ENCODE measurements at places on chromosomes 4 and X. TPM values are rescaled to one million over a fixed set of nuclear protein-coding genes. Genes with fewer than 3 reads are reported as not detected.
A peak's percentile ranks its signal among the peaks of the same experiment; 100 is the strongest.

The PITX2 gene
- polyA plus RNA-seq, result 76.0 TPM

The MND1 gene
- 0.95 TPM for polyA plus RNA-seq

The CSAG3 gene
- polyA plus RNA-seq, result not detected

The CT45A7 gene
- not detected for polyA plus RNA-seq

The KLHL5 gene
- 63.0 TPM for polyA plus RNA-seq

GRCh38 chr4:113397114-113397701, 347.8 kb downstream of the ANK2 start:
- DNase-seq, result no peak

GRCh38 chrX:47587906-47588735, 5.9 kb downstream of the TIMP1 start:
- no peak for DNase-seq

DNA sequence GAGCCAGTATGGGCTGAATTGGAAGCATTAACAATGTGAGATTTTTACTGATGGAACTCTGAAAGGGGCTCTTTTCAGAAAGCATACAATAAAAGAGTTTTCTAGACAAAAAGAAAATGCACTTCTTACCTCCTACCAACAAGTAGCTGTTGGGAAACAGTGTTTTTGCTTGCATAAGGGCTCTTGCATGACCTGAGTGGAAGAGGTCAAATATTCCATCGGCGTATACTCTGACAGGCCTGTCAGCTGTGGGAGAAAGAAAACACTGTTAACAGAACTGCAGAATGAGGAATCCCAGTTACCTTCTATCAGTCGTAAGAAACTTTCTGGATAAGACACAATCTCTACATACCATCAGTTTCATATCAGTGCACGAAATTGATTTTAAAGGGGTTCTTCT, 39.5 kb downstream of the PCYT1B start:
- no peak for DNase-seq

DNA sequence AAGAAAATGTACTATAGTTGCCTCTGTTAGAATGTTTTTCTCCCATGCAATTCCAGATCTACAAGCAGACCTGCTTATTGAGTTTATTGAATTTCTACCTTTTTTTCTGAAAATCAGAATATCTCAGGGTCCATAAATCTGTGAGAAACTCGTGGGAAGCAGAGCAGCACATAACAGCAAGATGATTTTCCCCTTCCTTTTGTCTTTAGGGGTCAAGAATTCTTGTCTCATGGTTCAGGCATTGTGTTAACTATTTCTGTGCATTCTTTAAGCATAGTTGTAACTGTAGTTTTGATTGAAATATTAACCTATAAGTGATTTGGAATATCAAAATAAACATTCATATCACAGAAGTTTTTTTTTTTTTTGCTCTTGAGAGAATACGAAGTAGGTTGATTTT, 11.4 kb downstream of the EDNRA start:
- no peak for DNase-seq

DNA sequence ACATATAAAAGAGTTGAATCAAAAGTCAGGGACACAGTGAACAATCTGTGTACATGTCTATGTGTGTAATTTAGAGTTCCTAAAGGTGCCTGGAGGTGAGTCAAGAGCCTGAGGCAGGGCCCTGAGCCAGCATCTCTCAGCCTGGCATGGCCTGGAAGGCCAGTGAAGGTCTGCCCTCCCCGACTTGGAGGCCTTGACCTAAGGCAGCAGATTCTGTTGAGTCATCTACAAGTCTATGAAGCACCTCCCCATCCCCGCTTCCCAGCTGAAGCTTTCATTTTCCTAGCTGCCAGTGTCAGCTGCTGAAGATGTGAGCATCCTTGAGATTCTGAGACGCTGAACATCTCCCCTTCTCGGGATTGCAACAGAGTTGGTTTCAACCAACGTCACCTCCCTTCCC, 583.9 kb downstream of the BCOR start:
- no peak for DNase-seq

DNA sequence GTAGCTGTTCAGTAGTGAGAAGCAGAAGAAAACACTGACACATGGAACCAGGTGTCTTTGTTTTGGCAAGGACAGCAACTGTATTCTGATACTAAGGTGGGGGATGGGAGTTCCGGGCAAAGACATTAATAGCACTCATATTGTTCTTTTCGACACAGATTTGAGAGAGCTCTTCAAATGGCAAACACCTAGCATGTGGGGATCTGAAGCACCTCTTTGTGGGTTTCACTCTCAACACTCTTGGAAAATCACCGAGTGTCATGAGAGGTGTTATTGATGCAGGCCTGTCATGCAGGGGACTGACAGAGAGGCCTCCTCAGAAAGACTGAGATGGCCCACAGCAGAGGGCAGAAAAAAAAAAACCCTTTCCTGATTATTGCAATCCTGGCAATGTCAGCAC, 228.4 kb upstream of the VCX start:
- DNase-seq, result no peak

DNA sequence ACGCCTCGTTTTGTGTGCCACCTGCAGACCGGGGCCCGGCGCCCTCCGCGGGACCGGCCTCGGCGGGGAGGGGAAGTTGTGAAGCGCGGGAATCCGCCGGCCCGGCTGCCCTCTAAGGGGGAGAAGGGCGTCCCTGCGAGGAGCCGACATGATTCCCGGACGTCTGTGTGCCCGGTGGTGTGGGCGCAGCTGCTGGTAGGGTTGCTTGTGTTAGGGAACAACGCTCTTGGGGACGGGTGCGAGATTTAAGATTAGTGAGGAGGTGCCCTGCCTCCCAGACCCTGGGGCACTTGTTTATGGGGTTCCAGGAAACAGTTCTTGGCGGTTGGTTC, 627 bp downstream of the CDKN2AIP start:
- DNase-seq, result no peak

DNA sequence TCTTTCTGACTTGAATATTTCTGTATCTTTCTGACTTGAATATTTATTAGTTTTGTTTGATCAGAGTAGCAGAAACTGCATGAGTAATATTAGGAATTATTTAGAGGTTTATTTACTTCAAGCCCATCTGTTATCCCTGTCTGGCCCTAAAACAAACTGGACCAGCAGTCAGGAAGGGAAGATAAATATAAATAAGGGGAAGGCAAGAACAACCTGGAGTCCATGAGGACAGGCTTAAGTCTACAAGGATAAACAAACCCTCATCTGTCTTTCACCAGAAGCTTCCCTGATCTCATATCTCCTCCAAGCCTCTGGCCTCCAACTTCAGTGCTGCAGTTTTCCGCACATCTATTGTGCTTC, 524.9 kb downstream of the CENPC start:
- DNase-seq, result no peak

DNA sequence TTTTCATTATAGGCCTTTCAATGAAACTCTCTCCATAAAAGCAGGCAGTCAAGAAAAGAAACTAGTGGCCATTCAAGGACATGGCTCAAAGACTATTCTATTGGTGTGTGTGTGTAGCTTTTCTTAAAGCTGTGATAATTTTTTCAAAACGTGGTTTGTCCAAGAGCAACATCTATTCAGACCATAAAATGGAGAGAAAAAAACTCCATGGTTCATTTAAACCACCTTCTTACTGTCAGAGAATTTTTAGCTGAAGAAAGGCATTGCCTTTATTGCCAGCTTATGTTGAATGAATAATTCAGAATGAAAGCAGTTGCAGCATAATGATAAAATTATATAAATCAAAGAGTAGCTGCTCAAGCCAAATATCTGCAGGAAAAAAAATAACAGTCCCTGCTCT, 325.5 kb downstream of the PCDH18 start:
- no peak for DNase-seq

- no peak for DNase-seq
Measured at GRCh38 chr4:31160146-31160545, 440.0 kb downstream of the PCDH7 start.

DNA sequence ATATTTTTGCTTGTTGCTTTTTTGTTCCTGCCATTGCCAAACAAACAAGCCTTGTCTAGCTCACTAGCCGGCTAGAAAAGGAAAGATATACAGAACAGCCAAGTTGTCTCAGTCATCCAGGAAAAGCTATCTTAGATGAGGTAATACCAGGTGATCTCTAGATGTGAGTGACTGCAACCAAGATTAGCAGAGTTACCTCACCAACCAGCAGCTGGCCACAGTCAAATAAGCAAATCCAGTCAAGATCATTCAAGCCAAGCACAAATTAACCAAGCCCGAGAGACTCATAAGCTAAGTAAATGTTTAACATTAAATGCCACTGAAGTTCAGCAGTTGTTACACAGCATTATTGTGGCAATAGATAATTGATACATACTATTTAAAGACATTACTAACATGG, 108.6 kb downstream of the CENPC start:
- no peak for DNase-seq

- DNase-seq, result no peak
Measured at GRCh38 chr4:7336732-7337131, 98.0 kb downstream of the PSAPL1 start.

GRCh38 chr4:184347251-184348239, 126.8 kb downstream of the IRF2 start:
- peak; percentile 80 for DNase-seq

GRCh38 chr4:67616478-67616877, 58.0 kb downstream of the STAP1 start:
- DNase-seq, result no peak

- DNase-seq, result no peak
Measured at GRCh38 chr4:111602848-111603247, 542.4 kb upstream of the FAM241A start.

- no peak for DNase-seq
Measured at GRCh38 chr4:34851411-34851810, 1392.9 kb downstream of the ARAP2 start.

DNA sequence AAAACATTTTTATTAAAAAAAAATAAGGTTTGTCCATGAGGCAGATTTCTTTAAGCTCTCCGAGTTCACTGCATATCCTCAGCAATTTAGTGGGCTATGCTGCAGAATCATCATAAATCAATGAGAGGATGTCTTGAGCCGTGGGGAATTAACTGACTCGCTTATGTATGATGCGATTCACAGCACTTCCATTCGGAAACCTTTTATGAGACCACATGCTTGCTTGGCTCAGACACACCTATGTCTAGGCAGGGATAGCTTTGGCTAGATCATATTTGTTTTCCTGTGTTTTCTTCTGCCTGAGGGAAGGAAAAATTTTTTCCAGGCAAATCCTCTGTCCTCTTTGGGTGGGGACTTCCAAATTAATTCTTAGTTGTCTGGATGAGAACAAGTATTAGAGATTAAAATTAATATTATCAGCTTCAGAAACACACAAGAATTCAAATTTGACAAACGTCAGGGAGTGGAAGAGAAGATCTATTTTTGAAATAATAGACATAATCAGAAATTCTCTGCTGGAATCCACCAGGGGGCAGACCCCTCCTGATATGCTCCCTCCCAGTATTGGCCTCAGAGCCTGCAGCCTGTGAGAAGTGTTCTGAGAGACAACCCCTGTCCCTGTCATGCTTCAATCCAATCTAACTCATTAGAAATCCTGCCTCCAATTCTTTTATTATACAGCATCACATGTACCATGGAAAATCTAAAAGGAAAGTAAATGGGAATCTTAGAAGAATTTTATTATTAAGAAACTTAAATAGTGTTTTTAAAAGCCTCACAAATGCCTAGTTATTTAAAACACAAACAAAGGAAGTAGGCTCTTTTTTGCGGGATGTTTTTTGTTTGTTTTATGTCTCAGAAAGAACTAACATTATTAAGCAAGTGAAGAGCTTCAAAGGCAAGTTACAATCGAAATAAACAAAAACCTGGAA, 345.1 kb upstream of the TACR3 start:
- DNase-seq, result peak; percentile 17

DNA sequence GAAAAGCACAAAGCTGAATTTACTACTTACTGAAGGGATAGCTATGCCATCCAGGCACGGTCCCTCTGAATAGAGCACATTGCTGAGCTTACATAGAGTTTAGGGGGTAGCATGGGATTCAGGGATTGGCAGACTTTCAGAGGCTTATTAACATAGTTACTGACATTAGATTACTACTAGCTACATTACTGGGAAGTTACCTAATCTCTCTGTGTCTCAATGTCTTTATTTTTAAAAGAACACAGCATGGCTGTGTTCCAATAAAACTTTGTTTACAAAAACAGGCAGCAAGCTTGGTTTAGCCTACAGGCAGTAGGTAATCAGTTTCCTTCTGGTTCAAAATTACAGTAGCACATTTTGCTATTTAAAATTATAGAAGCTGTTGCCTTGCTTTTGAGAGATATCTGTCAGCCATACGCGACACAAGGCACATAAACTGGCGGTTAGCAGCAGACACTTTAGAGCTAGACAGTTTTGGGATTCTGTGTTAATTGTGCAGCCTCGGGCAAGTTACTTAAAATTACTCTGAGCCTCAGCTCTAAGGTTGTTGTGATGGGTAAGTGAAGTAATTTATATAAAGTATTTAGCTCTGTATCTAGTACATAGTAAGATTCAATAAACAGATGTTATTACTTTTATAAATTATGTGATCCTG, 6.9 kb downstream of the KLHL8 start:
- no peak for DNase-seq

DNA sequence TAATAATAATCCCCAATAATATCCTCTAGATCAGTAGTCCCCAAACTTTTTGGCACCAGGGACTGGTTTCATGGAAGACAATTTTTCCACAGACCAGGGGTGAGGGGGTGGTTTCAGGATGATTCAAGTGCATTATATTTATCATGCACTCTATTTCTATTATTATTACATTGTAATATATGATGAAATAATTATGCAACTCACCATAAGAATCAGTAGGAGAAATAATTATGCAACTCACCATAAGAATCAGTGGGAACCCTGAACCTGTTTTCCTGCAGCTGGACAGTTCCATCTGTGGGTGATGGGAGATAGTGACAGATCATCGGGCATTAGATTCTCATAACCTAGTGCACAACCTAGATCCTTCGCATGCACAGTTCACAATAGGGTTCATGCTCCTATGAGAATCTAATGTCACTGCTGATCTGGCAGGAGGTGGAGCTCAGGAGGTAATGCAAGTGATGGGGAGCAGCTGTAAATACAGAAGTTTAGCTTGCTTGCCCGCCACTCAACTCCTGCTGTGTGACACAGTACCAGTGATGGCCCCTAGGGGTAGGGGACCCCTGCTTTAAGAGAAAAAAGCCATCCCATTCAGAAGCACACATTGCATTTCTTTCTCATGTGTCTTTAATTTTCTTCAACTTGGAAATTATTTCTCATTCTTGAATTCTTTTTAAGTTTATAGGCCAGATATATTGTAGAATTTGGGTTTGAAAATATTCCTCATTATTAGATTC, 16.0 kb upstream of the SH3RF1 start:
- no peak for DNase-seq

GRCh38 chrX:71909956-71910355, 689 bp upstream of the NHSL2 start:
- no peak for DNase-seq

- no peak for DNase-seq
Measured at GRCh38 chr4:153529646-153530045, 63.5 kb downstream of the TMEM131L start.
